ENCODE measurements at places on chromosomes 11 and 22.
A peak's percentile ranks its signal among the peaks of the same experiment; 100 is the strongest.

DNA sequence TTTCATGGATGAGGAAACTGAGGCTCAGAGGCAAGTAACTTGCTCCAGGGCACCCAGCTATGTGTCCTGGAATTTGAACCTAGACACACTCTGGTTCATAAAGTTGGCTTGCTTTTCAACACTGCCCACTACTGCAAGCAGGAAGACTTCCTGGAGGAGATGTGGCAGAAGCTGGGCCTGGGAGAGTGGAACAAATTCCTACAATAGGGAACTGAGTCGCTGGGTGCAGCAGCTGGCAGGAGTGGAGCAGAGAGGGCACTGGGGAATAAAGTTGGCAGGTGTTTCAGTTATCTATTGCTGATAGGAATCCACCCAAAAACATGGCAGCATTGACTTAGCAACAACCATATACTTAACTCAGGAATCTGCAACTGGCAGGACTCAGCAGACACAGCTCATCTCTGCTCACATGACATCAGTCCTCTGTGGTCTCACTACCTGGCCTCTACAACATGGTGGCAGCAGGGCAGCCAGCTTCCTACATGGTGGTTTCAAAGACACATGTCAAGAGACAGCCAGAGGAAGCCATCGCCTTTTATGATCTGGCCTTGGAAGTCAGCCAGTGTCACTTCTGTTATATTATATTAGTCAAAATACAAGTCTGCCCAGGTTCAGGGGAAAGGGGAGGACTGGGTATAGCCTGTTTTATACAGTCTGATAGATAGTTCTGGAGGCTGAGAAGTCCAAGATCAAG lies 10.6 kb upstream of the CARD10 start:
- no peak for DNase-seq

GRCh38 chr11:15146271-15147003 lies 31.7 kb downstream of the INSC start:
- no peak for DNase-seq

DNA sequence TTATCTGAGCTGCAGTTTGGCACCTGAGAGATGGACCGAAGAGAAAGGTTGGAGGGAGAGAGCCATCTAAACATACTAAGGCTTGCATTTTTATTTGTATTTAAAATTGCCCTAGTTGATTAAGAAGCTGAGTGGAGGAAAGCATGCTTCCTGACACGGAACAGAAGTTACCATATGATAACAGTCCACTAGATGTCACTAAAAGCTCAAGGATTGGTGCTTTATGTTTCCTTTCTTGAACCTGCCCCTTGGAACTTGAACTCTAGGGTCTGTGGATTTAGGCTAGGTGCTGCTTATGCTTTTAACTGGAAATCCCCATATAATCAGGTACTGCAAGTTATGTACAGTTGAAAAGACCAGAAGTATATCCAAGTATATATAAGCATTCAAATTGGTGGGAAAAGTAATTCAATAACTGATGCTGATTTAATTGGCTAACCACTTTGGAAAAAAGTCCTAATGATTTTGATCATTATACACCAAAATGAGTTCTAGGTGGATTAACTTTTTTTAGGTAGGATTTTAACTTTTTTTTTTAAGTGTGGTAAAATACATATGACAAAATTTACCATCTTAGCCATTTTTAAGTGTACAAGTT lies 9.5 kb downstream of the RBMXL2 start:
- peak; percentile 10 for DNase-seq

- DNase-seq: no peak
Observed at GRCh38 chr22:17489101-17489500, 74.2 kb upstream of the SLC25A18 start.

DNA sequence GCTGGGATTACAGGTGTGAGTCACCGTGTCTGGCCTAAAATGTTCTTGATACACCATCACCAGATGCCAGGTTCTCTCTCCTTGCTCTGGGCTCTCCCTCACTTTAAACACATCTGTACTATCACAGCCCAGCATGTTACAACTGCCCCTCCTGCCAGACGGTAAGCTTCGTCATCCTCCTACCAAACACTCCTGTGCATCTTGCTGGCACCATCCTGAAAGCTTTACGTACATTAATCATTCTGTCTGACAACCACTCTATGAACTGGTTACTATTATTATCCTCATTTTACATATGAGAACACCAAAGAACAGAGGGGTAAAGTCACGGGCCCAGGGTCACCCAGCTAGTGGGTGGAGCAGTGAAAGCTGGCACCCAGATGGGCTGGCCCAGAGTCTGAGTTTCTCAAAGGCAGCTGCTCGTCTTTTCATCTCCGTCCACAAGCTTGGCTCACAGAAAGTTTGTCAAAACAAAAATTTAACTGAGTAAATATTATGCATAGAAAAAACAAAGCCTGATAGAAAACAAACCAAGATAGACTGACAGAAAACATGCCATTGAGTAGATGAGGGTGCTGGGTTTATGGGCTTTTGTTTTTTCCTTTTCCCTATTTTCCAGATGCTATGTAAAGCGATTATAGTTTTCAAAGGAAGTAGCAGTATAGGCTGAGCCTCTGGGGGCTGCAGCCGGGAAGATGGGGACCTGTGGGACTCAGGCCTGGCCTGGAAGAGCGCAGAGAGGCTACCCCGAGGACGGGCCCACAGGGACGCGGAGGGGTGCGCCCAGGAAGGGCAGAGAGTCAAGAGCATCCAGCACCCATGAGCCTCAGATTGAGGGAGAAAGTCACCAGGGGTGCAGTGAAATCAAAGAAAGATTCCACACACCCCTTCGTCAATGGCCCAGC lies 9.5 kb downstream of the PLA2G6 start:
- DNase-seq: no peak

- no peak for DNase-seq
Observed at GRCh38 chr11:94826415-94826814, 58.3 kb downstream of the AMOTL1 start.

- DNase-seq: peak; percentile 35
Observed at GRCh38 chr11:87036756-87037449, 831 bp upstream of the TMEM135 start.

GRCh38 chr11:77377734-77378133 lies 76.2 kb upstream of the GDPD4 start:
- no peak for DNase-seq

DNA sequence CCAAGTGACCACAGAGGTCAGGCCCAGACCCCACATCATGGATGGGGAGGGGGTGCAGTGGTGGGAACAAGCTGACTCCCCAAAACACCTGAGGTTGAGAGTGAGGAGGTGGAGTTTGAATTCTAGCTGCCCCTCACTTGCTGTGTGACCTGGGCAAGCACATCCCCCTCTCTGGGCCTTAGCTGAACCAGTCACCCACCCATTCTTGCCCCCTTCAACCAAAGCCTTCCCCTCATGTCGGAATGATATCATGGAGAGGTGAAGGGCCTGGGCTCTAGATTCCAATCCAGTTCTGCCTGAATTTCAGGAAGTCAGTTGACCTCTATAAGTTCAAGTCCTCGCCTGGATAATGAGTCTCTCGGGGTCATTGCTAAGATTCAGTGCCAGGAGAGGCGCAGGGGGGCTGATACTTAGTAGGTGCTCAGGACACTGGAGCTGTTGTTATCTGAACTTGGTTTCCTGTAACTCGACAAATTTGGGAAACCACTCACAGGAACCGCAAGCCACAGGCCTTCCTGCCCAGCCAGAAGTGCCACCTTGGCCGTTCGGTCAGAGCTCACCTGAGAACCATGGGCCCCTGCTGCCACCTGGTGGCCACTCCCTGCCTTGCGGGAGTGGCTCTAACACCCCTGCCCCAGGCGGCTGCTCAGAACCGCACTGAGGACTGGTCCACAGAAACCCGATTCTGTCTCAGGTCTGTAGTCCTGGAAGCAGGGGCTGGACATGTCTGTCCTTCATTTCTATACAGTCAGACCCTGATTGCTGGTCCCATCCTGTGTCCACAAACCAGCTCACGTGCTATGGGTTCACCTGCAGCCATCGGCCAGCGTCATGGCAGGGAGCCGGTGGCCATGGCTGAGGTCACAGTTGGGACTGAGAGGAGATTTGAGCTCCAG lies 6.9 kb downstream of the CDC42EP1 start:
- no peak for DNase-seq
